Activated CD4-positive, alpha-beta T cell treated with anti-CD3 and anti-CD28 coated beads, Interleukin-2, Interleukin-6, amounts not matched to agents 100 ng/mL and 50 ng/mL, durations not matched to agents 16 hours and 8 hours (primary cell): ENCODE measurements at places on chromosomes 16 and 17.

DNA sequence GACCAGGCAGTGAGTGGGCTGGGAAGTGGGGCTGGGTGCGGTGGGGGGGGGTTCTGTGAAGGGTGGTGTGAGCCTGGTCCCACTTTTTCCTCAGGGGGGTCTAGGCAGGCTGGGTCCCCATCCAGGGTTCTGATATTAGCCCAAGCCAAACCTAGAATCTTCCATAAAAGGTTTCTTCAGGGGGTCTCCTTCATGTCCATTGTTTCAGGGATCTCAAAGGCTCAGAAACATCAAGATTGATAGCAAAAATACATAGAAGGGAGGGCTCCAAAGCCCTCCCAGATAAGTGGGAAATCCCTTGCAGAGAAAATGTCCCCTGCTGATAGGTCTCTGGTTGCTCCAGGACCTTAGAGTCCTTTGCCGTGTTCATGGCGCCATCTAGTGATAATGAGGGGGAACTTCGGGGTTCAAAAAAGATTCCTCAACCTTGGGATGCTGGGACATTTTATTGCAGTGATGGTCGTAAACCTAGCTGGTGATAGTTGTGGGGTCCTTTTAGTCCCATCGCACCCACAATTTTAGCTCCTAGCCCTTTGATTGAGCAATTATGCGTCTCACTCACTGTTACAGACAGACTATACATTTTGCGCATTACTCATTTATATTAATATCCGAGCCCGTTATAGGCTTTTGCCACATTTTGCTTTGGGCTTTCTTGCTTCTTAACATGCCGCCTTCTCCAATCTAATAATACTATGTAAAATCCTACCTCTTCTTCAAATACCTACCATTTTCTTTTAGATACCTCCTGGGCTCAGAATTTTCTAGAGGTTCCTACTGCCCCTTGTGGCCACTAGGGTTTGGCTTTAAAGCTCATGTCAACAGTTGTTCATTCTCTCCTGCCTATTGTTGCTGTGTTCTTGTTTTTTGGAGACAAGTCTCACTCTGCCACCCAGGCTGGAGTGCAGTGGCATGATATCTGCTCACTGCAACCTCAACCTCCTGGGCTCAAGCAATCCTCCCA, 35.1 kb downstream of the IGF2BP1 start:
- DNase-seq, result peak; percentile 76

DNA sequence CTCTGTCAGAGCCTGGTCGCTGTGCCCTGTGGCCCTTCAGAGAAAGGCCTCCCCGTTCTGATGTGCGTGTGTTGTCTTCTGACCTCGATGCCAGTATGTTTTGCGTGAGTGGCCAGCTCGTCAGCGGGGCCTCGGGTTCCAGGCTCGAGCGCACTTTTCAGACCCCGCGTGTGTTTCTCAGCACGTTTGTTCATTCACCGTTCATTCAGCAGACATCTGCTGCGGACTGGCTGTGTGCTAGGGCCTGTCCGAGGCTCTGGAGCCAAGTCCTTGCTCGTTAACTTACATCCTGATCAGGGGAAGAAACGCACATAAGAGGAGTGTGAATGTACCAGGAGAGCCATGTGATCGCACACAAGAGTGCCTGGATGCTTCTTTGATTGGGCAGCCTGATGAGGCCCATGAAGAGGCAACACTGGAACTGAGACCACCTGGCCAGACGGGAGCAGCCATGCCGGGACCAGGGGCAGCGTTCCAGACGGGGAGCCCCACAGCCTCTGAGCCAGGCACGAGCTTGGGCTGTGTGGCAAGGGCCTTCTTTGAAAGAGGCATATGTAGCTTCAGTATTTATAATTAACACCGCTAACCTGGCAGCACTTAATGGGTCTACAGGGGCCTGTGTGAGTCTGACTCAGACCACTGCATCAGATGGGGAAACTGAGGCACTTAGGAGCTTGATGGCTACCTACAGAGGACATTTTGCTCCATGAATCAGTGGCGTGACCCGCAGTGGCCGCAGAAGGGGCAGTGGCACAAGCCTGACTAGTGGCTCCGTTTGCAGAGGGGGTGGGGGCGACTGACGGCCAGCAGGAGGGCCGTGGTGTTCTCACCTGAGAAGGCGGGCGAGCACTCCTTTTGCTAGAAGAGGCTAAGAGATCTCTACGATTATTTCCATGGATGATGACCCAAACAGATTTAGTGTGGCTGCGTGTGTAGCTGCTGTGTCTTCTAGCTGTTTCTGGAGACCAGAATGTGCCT, 187.9 kb upstream of the CHMP6 start:
- DNase-seq, result no peak

DNA sequence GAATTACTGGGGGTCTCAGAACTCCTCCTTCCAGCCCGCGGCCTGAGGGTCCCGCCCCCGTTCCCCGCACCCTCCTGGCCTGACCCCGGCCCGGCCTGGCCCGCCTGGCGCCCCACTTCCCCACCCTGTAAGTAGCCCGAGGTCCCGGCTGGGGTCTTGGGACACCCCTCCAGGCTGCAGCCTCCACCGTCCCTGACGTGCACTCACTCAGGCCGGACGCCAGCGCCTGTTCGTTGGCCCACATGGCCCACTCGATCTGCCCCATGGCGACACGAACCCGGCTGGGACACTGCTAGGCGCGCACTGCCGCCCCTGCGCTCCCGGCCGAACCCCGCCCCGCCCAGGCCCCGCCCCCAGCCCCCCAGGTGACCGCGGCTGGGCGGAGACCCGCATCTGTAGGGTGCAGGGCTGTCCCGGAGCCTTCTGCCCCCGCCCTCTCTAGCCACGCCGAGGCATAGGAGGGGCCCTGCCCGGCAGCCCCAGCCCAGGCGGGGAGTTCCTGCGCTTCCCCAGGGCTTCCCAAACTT, at the start of gene CYBA:
CYBA (minus strand) TSS at position 305 of the 527 bp plus-strand sequence; CDS start at position 265, 40 bp downstream.
- peak; percentile 91 for DNase-seq

- no peak for DNase-seq
Observed at GRCh38 chr17:17626151-17626805, 34.8 kb upstream of the PEMT start.

GRCh38 chr17:10033959-10034358, 128.9 kb upstream of the RCVRN start:
- DNase-seq, result no peak

GRCh38 chr17:59876107-59876506, 16.6 kb downstream of the TUBD1 start:
- no peak for DNase-seq

- DNase-seq, result no peak
Observed at GRCh38 chr17:18851201-18851600, 6.7 kb upstream of the PRPSAP2 start.

GRCh38 chr17:2724784-2725164, 13.2 kb upstream of the CLUH start:
- DNase-seq, result peak; percentile 57

DNA sequence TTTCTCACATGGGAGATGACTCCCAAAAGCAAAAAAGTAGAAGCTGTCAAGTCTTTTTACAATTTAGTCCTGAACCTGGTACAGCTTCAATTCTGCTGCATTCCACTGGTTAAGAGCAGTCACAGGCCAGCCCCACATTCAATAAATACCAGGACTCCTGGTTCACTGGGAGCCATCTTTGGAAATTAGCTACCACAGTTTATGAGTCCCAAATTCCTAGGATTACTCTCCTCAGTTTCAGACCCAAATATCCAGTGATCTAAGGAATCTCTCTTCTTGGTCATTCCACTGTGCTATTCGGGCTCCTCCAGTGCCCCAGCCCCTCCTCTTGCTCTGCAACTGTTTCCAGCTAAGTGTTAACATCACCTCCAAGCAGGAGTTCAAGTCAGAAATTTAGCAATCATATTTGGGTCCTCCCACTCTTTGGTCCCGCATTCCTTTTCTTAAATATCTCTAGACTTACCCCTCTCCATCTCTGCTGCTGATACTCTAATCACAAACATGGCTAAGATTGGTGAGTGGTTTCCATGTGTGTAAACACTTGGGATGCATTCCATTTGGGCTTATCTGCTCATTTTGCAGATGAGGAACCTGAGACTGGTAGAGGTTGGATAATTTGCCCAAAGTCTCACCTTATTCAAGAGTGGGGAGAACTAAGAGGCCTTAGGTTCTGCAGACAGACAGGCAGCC, 9.6 kb upstream of the WIPF2 start:
- no peak for DNase-seq

DNA sequence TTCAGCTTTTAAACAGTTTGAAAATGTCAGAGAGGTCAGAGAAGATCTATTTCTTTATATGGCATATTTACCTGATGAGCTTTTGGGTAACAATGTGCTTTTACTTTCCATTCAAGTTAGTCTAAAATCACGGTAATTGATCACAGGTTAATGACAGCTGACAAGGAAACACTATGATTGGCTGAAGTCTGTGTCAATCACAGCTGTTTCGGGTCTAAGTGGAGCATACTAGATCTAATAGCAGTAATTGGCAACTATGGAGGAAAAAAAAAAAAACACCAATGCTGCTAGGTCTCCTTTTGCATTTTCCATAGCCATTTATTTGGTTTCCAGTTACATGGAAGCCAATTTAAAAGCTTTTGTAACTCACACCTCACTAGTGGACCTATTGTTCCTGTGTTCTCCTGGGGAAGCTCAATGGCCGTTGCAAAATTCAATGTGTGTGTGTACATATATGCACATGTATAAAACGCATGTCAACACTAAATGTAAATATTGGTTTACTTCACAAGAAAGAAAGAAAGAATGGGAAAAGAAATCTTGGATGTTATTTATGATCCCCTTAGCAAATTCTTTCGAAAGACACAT, 568.3 kb upstream of the ZFHX3 start:
- DNase-seq, result no peak

DNA sequence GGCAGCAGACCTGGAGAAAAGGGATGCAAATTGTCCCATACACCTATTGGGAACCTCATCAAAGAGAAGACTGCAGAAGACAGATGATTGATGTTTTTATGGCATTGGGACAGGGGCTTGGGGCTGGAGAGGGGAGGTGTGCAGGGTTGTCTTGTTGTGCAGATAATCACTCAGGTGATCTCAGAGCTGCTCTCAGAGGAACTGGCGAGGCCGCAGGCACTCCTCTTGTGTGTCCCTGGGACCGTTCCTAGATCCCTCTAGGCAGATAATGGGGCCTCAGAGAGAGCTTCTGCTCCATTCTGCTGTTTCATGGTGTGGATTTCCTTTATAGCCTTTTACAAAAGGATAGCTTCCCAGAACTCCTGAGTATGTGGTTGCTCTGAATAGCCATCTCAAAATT, 1.6 kb downstream of the RNF213 start:
- no peak for DNase-seq

DNA sequence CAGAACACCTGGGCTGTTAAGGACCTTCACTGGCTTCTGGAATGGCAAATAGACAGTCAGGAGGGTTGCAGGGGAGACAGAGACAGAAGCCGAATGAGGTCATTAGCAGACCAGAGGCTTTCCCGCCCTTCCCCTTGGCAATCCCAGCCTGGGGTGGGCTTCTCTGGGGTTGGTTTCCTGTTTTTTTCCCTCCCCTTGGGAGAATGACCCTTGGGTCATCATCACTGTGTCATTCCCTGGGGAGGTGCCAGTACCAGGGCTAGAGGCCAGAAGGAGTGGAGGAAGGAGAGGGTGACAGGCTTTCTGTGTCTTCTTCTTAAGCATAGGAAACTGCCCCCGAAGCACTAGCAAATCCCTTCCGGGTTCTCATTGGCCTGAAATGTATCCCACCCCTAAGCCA, 42.9 kb upstream of the IL21R start:
- DNase-seq, result no peak

DNA sequence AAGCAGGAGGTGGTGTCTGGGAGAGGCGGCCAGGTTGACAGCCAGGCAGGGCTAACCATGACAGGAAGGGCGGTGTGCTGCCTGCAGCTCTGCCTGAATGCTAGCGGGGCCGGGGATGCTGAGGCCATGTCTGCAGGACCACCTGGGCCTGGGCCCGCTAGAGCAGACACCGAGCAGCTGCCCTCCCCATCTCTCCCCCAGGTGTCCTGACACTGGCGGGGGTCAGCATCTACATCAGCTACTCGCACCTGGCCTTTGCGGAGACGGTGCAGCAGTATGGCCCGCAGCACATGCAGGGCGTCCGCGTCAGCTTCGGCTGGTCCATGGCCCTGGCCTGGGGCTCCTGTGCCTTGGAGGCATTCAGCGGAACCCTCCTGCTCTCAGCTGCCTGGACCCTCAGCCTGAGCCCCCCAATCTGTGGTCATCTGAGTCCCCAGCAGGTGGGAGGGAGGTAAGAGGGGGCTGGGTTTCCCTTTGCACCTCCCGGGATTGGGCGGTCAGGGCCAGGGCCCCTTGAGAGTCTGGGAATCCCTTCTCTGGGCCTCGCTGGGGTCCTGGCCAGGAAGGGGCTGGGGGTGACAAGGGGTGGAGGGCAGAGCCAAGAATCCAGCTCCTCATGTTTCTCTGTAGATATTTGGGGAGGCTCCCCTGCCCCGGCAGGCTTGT, 7.5 kb downstream of the TMEM235 start:
- no peak for DNase-seq

DNA sequence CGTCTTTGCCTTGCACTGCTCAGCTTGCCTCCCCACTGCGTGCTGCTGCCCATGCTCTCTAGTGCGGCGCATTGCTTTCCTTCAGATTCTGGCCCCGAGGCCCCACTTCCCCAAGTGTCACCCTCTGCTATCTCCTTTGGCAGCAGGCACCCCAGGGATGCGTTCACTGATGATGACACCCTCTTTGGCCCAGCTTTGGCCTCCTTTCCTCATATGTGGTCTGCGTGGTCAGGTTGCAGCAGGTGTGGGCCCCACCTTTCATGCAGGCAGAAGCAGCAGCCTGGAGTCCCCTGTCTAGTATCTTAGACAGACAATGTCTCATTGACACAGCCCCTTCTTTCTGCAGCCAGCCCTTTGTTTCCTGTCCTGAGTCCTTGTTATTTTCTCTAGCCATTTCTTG, 4.8 kb upstream of the CCL3 start:
- DNase-seq, result no peak

DNA sequence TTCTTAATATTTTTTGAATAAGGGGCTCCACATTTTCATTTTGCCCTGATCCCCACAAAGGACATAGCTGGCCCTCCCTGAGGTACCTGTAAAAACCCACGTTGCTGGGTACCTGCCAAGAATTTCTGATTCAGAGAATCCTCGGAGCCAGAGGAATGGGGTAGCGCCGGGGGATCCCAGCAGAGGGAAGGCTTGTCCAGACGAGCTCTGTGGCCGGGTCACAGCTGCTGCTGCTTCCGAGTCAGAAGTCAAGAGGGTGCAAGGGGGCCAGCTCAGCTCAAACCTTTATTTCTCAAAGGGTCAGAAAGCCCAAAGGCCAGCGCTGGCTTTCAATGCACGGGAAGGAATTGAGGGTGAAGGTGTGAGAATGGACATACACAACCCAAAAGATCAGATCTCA, 68.9 kb upstream of the SDK2 start:
- DNase-seq, result no peak

- no peak for DNase-seq
Observed at GRCh38 chr17:57756951-57757350, 11.9 kb upstream of the CCDC182 start.

- DNase-seq, result no peak
Observed at GRCh38 chr17:57447357-57447989, 191.2 kb downstream of the MSI2 start.

DNA sequence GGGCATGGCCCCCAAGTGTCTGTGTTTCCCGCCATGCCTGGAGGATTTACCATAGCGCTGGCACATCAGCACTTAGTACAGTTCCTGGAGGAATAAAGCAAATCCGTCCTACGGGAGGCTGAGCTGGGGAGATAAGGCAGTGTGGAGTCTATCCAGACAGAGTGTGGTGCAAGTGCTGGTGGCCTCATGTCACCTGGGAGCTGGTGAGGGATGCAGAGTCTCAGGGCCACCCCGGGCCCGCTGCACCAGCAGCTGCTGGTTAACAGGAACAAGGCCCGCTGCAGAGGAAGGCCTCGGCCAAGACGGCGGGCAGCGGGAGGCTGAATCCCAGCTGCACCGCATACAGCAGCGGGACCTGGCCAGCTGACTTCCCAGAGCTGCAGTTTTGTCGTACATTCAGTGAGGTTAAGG, 57.3 kb upstream of the CDC42EP4 start:
- DNase-seq, result no peak

- no peak for DNase-seq
Observed at GRCh38 chr16:88060524-88061219, 109.4 kb downstream of the BANP start.
